ENCODE measurements at places on chromosomes 4 and X.

DNA sequence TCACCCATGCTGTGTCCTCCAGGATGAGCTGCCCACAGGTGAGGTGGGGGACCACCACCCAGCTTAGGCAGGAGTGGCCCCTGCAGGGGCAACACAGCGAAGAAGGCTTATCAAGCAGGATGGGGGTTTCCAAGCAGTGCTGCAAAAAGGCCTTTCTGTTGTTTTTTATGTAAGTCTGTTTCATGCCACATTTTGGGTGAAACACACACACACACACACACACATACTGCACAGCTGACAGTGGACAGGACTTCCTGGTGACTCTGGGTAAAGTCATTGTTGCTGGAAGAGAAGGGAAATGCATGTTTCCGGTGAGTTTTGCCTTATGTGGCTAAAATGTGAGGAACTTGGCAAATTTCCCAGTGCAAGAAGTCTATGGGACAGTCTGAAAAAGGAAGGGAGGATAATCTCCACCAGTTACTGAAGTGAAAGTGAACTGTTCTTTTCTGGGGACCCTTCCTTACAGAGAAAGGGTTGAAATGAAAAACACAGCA lies 119.2 kb downstream of the IRF2 start:
- DNase-seq, result peak; percentile 94

DNA sequence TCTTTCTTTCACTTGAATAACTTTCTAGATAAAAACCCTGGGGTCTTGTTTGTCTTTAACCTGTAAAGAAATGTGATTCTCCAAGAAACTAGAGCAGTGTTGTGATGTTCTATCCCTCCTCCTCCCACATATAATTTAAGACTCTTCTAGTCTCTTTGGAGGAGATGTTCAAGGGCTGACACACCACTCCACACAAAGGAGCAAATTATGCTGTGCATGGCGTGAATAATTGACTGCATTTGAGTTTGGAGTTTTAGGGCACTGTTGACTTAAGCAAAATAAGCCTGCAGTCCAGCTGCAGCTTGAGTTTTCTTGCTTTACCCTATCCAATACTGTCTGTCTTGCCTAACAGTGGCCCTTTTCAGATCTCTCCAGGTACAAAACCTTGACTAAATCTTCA lies 119.7 kb downstream of the CHRDL1 start:
- DNase-seq, result no peak

DNA sequence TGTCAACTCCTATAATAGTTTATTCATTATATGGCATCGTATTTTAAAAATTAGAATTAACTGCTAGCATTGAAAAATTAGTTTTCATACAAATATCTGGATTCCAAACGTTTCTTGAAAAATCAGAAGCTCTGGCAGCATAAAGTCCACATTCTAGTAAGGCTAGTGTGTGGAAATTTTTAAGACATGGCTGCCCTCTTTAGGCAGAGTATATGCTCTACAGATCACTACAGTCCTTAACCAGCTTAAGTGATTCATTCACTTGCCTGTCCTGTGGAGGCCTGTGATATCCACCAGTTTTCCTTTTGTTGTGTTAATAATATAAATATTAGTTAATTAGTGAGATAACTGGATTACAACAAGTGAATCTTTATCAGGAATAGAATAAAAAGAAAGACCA lies 287.2 kb downstream of the OPHN1 start:
- peak; percentile 66 for DNase-seq

- DNase-seq, result peak; percentile 4
These were observed 325.9 kb downstream of the ANKRD50 start for GRCh38 chr4:124386648-124387047.

- DNase-seq, result no peak
These were observed 516.8 kb upstream of the FAM241A start for GRCh38 chr4:111628437-111628836.

GRCh38 chr4:5162909-5163508 lies 111.7 kb downstream of the STK32B start:
- DNase-seq, result no peak

GRCh38 chr4:36351082-36351666 lies 69.8 kb downstream of the DTHD1 start:
- DNase-seq, result peak; percentile 83

GRCh38 chrX:42434458-42435166 lies 343.4 kb downstream of the PPP1R2C start:
- no peak for DNase-seq

GRCh38 chr4:158817562-158818296 lies 48.9 kb downstream of the FNIP2 start:
- DNase-seq, result peak; percentile 68

DNA sequence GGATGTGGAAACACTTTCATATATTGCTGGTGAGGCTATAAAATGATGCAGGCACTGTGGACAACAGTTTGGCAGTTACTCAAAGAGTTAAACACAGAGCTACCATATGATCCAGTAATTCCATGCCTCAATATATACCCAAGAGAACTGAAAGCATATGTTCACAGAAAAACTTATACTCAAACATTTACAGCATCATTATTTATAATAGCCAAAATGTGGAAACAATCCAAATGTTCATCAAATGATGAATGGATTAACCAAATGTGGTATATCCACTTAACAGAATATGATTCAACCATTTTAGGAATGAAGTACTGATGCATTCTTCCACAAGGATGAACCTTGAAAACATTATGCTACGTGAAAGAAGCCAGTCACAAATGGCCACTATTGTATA lies 603.8 kb downstream of the IQCM start:
- no peak for DNase-seq

DNA sequence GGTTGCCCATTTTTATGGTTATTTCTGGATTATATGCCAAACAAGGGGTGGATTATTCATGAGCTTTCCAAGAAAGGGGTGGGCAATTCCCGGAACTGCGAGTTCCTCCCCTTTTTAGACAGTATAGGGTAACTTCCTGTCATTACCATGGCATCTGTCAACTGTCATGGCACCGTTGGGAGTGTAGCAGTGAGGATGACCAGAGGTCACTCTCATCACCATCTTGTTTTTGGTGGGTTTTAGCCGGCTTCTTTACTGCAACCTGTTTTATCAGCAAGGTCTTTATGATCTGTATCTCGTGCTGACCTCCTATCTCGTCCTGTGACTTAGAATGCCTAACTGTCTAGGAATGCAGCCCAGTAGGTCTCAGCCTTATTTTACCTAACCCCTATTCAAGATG lies 57.6 kb downstream of the SH3KBP1 start:
- DNase-seq, result peak; percentile 54

DNA sequence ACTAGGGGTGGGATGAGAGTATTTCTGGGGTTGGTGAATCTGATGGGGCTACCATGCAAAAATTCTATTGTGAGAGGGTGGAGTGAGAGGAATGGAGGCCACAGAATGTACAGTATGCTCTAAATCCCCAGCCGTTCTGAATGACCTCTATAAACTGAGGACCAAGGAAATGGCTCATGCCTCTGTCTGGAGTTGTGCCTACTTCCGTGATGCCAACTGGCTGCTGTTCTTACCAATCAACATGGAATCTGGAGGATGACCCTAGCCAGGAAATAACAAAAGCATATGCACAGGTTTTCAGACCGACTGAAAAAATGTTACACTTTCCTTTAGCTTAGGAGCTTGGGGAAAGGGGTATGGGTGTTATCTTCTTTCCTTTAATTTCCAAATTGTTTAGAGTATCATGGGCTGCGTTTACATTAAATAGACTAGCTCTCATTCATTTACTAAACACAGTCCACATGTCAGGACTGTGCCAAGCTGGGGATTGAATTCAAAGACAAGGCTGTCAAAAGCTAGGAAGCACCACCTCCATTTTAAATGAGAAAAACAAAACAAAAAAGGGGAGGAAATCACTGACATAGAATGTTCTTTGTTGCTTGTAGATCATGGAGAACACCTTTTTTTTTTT lies 20.2 kb upstream of the CCKAR start:
- DNase-seq, result no peak

DNA sequence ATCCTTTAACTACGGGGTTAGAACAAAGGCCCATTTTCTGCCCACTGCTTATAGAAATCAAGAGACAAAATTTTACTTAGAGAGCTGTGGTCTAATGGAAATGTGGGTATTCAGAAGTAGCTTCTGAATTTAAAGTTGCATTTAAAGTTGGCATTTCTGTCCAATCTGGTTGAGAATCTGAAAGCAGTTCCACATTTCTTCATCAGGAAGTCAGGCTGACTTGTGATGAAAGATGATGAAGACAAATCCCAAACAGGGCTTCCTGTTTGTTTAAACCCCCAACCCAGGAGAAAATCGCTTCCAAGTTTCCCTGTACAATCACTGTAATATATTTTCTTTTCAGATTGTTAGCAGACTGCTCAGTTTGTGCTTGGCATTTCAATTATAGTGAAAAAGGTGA lies 345.3 kb downstream of the SPRY1 start:
- peak; percentile 37 for DNase-seq

DNA sequence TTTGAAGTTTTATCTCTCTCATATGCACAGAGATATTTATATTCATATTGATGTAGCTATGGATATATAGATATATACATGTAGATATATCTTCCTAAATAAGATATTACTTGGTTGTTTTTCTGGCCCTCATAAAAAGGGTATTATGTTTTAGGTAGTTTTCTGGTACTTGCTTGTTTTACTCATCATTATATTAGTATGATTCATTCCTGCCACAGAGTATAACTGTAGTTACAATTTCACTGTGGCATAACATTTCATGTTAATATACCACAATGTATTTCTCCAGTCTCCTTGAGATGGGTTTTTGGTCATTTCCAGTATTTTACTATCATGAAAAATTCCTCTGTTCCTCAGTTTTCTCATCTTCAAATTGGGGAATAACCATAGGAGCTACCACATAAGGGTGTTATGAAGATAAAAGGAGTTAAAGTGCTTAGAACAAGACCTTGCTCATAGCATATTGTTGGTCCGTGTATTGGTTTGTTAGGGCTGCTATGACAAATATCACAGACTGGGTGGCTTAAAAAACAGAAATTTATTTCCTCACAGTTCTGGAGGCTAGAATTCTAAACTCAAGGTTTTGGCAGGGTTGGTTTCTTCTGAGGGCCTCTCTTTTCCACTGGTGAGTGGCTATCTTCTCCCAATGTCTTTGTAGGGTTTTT lies 129.7 kb downstream of the TMEM164 start:
- DNase-seq, result no peak

DNA sequence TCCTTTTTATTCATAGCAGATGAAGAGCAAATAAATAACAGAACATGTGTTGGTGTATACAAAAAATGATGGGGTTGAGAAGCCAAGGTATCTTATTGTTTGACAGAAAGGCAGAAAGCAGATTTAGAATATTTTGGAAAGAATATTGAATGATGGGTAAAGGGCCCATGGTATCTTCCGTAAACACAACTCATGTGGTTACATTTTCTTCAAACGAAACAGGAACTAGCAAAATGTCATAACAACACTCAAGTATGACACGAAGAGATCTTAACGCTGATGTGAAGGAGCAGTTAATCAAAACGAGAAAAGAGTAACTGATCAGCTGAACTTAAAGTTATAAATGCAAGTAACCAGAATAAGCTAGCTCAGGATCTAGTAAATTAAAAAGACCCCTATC lies 195.7 kb upstream of the GK2 start:
- DNase-seq, result peak; percentile 83

- DNase-seq, result no peak
These were observed 45.6 kb upstream of the FAM9C start for GRCh38 chrX:13090027-13090338.

DNA sequence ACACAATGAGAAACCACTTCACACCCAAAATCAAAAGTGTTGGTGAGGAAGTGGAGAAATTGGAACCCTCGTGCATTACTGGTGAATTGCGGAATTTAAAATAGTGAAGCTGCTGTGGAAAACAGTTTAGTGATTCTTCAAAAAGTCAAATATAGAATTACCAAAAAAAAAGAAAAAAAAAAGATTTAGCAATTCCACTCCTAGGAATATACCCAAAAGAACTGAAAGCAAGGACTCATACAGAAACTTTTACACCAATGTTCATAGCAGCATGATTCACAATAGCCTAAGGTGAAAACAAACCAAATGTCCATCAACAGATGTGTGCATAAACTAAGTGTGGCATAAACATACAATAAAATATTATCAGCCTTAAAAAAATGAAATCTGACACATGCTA lies 364.3 kb upstream of the FAM241A start:
- no peak for DNase-seq

DNA sequence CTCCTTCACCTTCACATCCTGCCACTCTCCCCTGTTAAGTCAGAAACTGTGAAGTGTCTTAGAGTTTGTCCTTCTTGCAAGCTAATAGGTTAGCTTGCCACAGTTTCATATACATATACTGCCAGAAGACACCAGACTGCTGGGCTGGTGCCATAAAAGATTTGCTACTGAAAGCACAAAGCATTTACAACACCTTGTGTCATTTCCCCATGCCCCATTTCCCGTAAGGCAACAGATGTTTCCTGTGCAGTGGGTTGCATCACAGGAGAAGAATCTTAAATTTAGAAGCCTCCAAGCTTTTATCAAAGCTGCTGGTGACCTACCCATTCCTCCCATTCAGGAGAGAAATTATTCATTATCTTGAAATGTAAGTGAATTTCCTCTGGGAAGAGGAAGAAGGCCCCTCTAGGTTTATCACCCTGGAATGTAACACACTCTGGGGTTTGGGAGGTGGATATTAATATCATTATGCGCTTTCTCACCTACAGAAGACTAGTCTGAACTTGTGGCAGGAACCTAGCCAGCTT lies 34.5 kb upstream of the RAB33B start:
- DNase-seq, result peak; percentile 91

DNA sequence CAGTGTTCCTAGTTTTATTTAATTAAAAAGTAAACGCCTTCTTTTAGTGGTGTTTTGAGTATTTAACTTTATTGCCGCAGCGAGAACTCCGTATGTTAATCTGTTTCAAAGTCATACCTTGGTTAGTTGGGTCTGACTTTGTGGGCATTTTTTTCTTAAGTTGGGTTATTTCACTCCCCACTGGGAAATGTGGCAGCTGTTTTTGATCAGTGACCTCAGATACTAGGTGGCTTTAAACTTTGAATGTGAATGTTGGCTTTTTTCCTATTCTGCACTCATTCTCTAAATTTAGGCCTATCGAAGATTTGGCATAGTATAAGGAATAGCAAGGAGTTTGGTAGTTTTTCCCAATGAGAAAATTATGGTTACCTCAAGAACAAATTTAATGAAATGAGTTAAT lies 85.9 kb downstream of the FIP1L1 start:
- DNase-seq, result no peak

GRCh38 chrX:149363965-149364364 lies 141.1 kb downstream of the IDS start:
- DNase-seq, result peak; percentile 40

- DNase-seq, result peak; percentile 3
These were observed 1065.7 kb upstream of the FTHL17 start for GRCh38 chrX:32137525-32137924.

GRCh38 chr4:44651425-44651824 lies at the start of gene YIPF7:
YIPF7 (minus strand) TSS chr4:44651625; CDS start chr4:44650100, 1,525 bp downstream.
- DNase-seq, result no peak

DNA sequence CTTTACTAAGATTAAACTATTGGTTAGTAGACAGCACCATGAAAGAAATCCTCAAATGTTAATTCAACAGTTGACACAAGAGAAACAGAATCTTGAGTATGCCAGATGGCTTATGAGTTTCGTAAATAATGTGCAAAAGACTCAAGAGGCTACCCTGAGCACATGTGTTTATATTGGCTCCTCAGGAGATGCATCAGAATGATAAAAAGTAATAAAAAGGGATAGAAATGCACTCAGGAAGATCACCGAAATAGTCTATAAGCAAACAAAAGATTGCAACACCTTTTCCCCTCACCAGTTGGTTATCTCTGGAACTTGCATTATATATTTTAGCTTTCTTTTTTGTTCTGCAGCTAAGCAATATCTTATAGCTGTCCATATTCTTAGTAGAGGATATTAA lies 84.4 kb downstream of the SCFD2 start:
- no peak for DNase-seq

GRCh38 chrX:7159149-7159861 lies 11.4 kb upstream of the PUDP start:
- DNase-seq, result no peak
